Esophagus squamous epithelium (tissue), 5 donors: ENCODE measurements at places on chromosomes 2 and 18.

DNA sequence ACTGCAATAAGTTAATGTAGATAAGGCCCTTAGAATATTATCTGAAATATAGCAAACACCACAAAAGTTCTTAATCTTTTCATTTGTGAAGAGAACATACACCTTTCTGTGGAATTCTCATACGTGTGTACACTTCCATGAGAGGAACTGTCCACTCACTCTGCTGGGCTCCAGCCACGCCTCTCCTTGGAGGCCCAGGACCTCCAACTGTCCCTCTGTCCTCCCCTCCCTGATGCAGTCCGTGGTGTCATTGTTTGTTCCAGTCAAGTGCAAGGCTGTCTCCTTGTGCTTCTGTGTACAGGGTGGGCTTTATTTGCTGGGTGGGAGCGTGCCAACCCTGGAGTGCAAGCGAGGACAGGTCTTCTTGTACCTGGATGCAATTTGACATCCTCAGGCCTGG, 8.7 kb downstream of the RAB12 start:
- H3K4me1 ChIP-seq: peaks cover 35% of the 10 kb centered on the region
- no peak overlapping the region for H3K4me3 ChIP-seq
- no peak overlapping the region for H3K27ac ChIP-seq
- DNase-seq: no peak

- H3K4me3 ChIP-seq: no peak overlapping the region
- H3K27ac ChIP-seq: peak overlapping the region; percentile 8
- H3K27me3 ChIP-seq: no peaks in the 10 kb centered on the region
- no peaks in the 10 kb centered on the region for H3K36me3 ChIP-seq
- DNase-seq: no peak
- H3K4me1 ChIP-seq: no peaks in the 10 kb centered on the region
Measured at GRCh38 chr2:144660518-144661316, 140.8 kb upstream of the ZEB2 start.

DNA sequence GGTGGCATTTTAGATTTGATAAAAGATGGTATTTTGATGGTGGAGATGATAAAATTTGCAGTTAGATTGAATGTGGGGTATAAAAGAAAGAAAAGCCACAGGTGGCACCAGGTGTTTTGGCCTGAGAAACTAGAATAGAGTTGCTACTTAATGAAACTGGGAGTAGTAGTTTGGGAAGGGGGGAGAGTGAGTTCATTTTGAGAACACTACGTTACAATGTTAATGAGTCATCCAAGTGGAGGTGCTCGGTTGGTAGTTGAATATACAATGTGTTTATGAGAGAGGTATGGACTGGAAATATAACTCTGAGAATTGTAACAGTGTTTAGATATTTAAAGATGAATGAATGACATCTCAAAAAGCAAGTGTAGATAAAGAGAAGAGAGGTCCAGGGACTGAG, 26.4 kb downstream of the EPG5 start:
- H3K4me1 ChIP-seq: no peaks in the 10 kb centered on the region

DNA sequence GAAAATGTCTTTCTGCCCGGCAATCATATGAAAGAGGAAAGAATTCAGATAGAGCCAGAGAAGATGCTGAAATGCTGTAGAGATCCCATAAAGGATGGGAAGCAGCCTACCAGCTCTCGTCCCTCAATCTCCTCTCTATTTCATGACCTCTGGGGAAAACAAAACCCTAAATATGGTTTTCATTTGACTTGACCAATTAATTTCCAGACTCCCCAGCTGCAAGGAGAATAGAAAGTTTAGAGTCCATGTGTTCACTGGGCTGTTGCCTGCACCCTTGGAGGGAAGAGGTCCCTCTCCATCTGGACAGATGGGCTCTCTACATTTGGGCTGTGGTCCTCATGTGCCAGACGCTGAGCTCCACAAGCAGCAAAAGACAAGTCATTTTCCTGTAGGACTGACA, 40.6 kb downstream of the CAPN13 start:
- no peaks in the 10 kb centered on the region for H3K4me1 ChIP-seq
- no peak for DNase-seq
- H3K36me3 ChIP-seq: no peaks in the 10 kb centered on the region
- H3K4me3 ChIP-seq: no peak overlapping the region
